T47D (cell line): ENCODE measurements at places on chromosomes 6 and 20.

- no peak for DNase-seq
These were observed 123.7 kb upstream of the EXOC2 start for GRCh38 chr6:816510-817084.

GRCh38 chr6:139743664-139744437 lies 369.4 kb upstream of the CITED2 start:
- DNase-seq, result peak; percentile 18

DNA sequence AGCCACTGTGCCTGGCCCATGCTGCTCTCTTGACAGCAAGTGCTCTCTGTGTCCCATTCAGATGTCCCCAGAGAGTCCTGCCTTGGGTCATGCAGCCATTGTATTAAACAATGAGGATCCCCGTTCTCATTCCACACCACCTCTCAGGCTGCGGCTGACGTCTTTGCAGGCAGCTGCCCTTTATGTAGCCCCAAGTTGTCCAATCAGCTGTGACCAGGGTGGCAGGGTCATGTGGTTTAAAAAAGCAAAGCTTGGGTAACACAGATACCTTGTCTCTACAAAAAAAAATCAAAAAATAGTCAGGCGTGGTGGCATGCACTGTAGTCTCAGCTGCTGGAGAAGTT lies 13.2 kb downstream of the GCNT2 start:
- DNase-seq, result no peak

DNA sequence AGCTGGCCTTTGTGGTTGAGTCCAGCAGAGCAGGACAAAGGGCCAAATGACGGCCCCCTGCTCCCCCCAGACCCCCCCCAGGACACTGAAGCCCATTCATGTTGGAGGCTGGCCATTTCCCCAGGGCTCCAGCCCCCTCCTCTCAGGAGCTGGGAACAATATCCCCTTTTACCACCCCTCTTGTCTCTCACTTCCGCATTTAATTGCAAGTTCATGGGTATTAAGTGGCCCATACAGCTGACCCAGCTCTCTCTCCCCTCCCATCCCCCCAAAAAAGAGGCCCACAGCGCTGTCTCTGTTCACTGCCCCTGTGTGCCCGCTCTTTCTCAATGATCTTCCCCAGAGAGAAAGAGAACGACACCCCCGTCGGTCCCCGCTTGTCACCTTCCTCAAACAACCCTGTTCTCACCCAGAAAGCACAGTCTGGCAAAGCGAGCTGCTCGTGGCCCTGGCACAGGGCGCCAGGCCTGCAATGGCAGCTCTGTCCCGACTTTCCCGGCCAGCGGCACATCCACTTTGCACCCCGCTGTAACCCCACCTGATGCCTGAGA lies 30.4 kb downstream of the PREX1 start:
- no peak for DNase-seq

- peak; percentile 44 for DNase-seq
These were observed 206.9 kb downstream of the IBTK start for GRCh38 chr6:82040405-82041221.
